Nephron progenitor cell (in vitro differentiated cells): ENCODE measurements at places on chromosomes 1 and 21.

DNA sequence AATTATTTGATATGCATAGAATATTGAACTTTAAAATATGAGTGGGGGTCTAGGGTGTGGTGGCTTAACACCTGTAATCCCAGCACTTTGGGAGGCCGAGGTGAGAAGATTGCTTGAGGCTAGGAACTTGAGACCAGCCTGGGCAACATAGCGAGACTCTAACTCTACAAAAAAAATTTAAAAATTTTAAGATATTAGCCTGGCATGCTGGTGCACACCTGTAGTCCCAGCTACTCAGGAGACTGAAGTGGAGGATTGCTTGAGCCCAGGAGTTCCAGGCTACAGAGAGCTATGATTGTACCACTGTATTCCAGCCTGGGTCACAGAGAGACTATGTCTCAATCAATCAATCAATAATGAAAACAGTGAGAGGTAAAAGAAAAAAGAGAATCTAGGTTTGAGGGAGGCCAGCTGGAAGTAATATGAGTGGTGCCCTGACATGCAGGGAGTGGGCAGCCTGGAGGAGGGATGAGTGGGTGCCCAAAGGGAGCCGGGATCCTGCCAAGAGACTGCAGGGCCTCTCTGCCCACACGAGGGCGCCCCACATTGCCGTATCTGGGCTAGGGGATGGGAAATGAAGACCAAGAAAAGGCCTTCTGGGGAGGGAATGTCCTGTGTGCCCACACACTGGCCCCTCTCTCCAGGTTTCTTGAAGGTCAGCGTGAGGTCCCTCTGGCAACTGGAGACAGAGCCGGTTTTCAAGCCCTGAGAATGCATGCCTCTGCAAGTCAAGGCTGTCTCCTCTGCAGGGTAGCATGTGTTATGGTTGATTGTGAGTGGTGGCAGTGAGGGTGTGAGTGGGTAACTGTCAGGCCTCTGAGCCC lies 93.9 kb upstream of the PPM1J start:
- peak; percentile 83 for DNase-seq

DNA sequence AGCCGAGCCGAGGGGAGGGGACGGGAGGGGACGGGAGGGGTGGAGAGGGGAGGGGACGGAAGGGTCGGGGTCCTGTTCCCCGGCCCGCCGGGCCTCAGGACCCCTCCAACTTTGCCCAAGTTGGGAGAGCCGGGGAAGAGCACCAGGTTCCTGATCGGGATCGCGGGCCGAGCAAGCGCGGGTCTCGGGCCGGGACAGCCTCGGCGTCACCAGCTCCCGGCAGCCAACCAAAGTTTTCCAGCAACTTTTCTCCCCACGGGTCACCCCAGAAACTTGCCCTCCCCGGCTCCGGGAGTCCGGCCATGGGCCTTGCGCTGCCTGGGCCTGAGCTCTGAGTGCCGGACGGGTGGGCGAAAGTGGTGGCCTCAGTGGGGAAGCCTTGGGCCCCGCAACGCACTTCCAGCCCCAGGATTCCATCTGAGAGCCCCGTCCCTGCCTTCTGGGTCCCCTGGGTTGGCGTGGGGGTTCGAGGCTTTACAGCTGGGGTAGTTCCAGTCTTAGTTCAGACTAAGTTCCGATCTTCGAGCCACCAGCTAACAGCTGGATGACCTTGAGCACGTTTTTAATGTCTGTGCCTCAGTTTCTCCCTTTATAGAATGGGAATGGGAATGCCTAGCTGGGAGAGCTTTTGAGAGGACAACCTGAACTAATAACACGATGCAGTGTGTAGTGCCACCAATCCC lies 458 bp downstream of the ZC3H12A start:
- DNase-seq = peak; percentile 42

DNA sequence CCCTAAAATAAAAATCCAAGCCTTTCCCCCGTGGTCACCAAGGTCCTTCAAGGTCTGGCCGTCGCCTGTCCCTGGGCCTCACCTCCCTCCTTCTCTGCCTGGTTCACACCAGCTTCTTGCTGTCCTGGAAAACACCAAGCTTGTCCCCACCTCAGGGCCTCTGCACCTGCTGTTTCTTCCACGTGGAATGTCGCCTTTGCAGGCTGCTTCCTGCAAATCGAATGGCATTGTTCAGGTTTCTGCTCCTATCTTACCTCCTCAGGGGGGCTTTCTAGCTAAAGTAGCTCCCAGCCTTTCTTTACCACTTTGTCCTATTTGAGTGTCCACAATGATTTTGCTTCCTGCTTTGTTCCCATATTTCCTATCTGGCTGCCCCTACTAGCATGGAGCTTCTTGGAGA lies 3.3 kb upstream of the CASZ1 start:
- DNase-seq = no peak

DNA sequence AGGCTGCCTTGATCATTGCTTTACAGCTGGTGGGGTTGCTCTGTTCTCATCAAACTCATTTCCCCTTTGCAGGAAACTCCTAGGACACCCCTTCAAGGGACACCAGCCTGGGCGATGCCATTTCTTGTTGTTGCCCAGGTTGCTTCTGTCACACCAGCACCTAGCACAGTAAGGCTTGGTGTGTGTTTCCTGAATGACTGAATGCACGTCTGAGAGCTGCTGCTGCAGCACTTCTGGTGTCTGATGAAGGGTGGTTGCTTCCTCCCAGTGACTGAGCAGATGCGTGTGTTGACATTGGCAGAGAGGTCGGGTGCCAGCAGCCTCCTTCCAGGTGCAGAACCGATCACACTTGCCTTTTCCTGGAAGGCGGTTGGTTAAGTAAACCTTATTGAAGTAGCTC lies 477.4 kb downstream of the CAMTA1 start:
- DNase-seq = no peak

GRCh38 chr1:201006450-201006849 lies 17.1 kb downstream of the KIF21B start:
- DNase-seq = no peak

DNA sequence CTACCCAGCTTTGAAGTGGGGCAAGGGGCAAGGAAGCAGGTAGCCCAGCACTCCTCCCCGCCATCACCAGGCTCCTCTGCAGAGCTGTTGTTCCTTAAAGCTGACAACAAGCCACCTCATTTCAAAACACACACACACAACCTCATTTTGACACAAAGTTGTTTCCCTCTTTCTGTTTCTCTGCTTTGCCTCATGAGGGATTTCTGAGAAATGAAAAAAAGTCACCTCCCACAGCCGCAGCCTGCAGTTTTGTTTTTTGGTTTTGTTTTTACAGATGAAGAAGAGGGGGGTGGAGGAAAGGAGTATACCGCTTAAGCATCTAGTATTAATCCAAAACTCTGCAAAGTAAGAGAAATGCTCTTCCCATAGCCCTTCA lies 12.1 kb downstream of the MCL1 start:
- DNase-seq = no peak
